ENCODE measurements at places on chromosomes 2 and 18. TPM values are rescaled to one million over a fixed set of nuclear protein-coding genes. Genes with fewer than 3 reads are reported as not detected.

DNA sequence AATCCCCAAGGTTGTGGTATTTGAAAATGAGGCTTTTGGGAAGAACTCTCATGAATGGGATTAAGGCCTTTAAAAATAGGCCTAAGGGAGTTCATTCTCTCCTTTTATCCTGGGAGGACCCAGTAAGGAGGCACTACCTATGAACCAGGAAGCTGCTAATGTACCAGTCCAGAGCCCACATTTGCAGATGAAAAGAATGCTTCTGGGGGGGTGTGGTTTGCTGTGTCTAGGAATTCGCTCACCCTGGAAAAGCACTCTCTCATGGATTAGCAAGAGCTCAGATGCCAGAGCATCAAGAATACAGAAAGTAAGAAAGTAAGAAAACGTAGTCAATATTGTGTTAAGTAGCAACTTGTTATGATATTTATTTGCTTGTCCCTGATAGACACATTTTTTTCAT is 785.7 kb upstream of the GYPC start:
- DNase-seq, result no peak

GRCh38 chr2:73343992-73344391 is 41.6 kb upstream of the ALMS1 start:
- DNase-seq, result no peak

IL18R1 gene
- polyA plus RNA-seq, result 0.87 TPM

- DNase-seq, result no peak
These were observed 30.7 kb downstream of the TRAK2 start for GRCh38 chr2:201420442-201421113.

MDH1B gene
- polyA plus RNA-seq, result 3.2 TPM

DNA sequence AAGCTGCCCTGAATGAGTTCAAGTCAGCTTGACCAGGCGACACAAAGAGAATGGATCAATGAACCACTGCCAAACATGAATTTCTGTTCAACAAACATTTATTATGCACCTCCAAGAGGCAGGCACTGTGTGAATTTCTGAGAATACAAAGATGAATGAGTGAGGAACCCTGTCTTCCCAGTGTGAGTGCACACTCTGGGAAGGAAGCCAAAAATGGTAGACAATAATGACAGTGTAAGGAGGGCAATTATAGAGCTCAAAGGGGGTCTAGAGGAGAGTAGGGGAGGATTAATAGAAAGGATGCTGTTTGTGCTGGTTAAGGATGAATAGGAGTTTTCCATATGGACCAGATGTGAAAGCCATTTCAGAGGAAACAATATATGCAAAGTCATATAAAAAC is 213.4 kb downstream of the DCC start:
- DNase-seq, result no peak

DNA sequence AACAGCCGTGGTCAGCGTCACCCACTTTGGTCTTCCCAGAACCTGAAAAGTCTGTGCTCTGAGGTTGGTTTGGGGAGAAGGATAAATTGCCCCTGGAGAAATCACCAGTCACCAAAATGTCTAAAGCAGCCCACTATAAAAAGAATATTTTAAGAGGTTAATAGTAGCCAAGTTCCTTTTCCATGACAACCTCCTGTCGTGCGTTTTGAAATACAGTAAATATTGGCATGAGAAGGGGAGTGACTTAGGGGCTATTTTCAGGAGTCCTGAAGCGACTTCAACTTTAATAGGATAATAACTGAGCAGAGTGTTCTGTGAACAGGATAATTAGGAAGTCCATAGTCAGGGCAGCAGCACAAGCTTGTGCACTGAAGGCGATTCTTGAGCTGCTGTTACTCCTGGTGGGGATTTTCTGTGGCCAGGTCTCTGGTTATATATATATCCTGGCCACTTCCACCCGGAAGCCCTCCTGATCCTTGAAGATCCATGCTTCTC is 49.3 kb downstream of the RNF144A start:
- no peak for DNase-seq

SCN1A gene
- polyA plus RNA-seq, result not detected

DNA sequence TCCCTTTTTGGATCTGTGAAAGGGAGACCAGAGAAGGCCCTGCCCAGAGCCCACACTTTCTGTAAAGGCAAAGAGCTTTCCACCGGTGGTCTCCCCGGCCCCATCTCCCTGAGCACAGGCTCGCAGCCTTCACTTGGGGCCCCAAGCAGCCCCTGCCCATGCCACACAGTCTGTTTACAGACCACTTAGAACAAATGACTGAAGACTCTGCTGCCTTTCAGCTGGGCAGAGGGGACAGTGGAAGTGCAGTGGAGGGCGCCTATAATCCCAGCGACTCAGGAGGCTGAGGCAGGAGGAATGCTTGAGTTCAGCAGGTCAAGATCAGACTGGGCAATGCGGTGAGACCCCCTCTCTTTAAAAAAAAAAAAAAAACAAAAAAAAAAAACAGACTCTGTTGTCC is 28.9 kb downstream of the SERTAD2 start:
- no peak for DNase-seq

EPB41L3 gene
- 0.37 TPM for polyA plus RNA-seq

GRCh38 chr2:17610521-17610920 is 70.0 kb downstream of the VSNL1 start:
- DNase-seq, result no peak

SLC16A14 gene
- polyA plus RNA-seq, result 0.37 TPM

DNA sequence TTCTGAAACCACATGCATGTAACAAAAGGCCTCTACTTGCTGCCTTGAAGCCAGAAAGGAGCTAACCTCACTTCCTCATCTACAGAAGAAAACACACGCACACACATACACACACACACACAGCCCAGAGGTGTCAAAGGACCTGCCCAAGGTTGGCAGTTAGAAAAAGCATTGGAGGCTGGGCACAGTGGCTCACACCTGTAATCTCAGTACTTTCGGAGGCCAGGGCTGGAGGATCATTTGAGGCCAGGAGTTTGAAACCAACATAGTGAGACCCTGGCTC is 125.9 kb upstream of the RNF152 start:
- DNase-seq, result no peak

CRYGD gene
- polyA plus RNA-seq, result not detected

DNA sequence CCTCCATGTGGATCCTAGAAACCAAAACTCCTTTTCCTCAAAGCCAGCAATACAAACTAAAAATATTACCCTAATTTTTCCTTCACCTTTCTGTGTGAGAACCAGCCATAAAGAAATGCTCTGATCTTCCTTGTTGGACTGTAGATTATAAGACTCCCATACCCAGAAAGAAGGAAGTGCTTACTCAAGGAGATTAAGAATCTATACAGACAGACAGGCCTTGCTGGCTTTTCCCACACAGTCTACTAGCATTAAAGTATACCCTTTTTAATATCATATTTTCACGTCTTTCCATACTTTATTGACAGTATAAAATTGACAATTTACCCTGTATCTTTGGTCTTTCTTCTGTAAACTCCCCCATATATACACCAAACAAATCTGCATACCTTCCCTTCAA is 139.0 kb downstream of the GULP1 start:
- DNase-seq, result no peak

DNA sequence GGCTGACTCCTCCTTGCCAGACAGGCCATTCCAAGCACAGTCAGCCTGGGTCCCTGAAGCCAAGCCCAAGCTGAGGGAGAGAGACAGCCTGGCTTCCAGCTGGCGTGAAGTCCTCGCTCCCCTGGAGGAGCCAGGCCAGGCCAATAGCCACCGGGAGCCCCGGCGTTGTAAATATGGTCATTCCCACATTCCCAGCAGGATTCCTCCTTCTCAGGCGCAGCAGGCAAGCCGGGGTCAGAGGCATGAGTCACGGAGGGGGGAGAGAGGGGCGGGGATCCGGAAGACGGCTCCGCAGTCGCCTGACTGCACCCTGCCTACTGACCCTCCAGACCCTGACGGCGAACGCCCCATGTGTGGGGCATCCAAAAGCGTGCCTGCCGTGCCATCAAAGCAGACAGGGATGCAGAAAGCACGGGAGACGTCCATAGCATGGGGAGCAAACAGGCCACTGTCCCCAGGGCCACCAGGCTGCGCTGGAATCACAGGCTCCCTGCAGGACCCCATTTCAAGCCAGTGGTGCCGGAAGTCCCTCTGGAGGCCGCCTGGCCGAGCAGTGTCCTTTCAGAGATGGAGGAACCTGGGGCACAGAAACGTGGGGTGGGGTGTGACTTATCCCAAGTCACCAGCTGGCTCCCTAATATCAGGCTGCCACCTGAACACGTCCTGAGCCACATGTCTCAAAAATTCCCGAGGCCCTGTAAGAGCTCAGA is 48.2 kb downstream of the TWIST2 start:
- no peak for DNase-seq

- peak; percentile 49 for DNase-seq
These were observed at the start of gene CXCR4 for GRCh38 chr2:136117909-136118818. TSS of gene CXCR4 (minus strand) at chr2:136118149. CDS start at chr2:136118060, 89 bp downstream.

TDRD15 gene
- polyA plus RNA-seq, result not detected

MCFD2 gene
- 125 TPM for polyA plus RNA-seq

MLPH gene
- polyA plus RNA-seq, result 218 TPM

- DNase-seq, result no peak
These were observed 83.4 kb upstream of the B3GNT7 start for GRCh38 chr2:231312066-231312465.

GRCh38 chr2:232264081-232264480 is 114.5 kb upstream of the ALPP start:
- no peak for DNase-seq

DNA sequence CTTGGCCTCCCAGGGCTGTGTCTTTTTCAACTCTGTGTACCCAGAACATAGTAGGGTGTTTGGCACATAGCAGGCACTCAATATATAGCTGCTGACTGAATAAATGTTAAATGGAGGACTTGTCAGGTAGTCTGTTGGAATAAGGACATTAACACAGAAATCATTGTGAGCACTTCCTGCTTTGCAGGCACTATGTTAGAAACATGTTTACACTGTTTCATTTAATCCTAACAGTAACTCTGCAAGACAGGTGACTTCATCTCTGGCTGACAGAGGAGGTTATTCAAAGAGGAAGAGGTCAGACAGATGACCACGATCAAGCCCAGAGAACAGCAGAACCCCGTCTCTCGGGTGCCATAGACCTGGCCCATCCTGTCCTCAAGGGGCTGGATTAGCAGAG is 28.0 kb upstream of the PIEZO2 start:
- DNase-seq, result no peak

DNA sequence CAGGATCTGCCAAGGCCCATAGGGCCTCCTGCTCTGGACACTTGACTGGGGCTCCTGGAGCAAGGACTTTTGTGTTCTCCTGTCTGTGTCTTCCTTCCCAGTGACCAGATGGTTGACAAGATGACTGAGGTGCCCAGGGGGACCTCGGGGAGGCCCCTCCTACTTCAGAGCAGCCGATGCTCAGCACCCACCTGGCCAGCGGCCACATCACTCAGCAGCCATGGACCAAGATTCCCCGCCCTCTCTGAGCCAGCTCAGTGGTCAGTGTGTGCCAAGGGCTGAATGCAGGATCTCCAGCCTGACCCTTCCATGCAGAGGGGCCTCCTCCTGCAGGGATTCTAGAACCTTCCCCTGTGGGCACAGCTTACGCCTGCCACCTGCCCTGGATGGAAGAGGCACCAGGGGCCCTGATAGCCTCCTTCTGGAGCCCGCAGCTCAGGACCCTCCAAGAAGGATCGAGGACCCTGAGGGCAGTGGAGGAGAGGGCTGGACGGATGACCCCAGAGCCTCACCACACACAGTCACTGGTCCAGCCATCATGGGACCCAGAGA is 87.4 kb upstream of the GPC1 start:
- DNase-seq, result no peak

AGXT gene
- polyA plus RNA-seq, result not detected

DNA sequence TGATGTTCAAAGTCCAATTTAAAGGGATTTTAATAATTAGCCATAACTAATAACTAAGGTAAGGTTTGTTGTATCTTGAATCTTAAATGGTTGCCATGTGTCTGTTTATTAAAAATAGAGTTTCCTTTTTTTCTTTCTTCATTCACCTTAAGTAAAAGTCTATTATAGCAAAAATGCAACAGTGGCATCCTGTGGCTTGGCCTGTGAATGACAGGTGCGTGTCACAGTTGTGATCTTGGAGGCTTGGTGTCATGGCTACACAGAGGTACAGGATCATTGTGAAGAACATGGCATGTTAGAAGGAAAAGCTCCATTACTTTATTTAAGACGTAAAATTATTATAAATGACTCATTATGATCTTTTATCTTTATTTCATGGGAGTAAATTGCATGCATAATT is 246.1 kb downstream of the BCL2 start:
- DNase-seq, result peak; percentile 21

- DNase-seq, result no peak
These were observed 132.4 kb downstream of the TMEM163 start for GRCh38 chr2:134586326-134586965.

CD8B2 gene
- polyA plus RNA-seq, result not detected

- no peak for DNase-seq
These were observed 104.0 kb upstream of the PARD3B start for GRCh38 chr2:204441316-204441715.

- no peak for DNase-seq
These were observed 17.5 kb downstream of the MAP4K3 start for GRCh38 chr2:39419282-39420223.

DNA sequence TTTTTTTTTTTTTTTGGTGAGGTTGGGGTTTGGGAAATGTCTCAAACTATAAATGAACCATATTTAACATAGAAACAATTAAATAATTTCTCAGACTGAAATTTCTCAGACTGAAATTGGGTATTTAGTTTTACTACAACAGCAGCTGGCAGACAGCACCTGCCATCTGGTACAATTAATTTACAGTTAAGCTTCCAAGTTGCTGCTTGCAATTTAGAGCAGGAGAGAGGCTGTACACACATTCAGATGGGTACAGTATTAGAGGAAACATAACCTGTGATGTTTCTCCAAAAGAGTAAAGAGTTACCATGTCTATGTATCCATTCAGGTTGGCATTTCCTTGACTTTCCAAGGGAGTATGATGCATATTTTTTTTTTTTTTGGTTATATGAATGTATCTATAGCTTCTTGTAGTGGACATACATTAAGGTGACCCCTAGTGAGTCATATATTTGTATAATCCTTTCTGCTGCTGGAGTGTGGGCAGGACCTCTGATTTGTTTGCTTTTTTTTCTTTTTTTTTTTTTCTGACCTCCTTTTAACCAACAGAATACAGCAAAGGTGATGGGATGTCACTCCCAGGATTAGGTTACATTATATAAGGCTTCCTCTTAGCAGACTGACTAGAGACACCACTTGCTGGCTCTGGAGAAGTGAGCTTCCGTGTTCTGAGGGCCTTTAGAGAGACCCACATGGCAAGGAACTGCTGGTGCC is 201.7 kb downstream of the PTH2R start:
- DNase-seq, result no peak

DNA sequence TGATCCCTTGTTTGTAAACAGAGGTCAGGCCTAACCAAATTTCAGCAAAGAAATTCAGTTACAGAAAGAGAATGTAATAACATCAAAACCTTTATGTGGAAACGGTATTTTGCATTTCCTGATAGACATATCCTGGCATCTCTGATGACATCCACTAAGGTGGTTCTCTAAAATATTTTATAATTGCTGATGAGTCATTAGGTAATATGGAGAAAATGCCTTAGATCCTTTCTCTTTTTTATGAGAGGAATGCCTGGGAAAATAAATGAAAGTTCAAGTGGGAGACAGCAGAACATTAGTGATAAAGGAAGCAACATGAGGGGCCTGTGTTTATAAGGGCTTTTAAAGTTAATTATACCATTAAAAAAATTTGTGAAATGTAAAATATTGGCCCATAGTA is 72.6 kb downstream of the PLCL1 start:
- DNase-seq, result no peak

CXCR1 gene
- polyA plus RNA-seq, result not detected

- no peak for DNase-seq
These were observed 57.1 kb upstream of the TWIST2 start for GRCh38 chr2:238790833-238791230.
